Transverse colon (tissue), 4 donors: ENCODE measurements at places on chromosomes 16 and 17. TPM values are rescaled to one million over a fixed set of nuclear protein-coding genes. Genes with fewer than 3 reads are reported as not detected.

Gene HYDIN
- total RNA-seq: 2.0 TPM

Gene SOX8
- total RNA-seq: 0.37 TPM

Gene TRPV2
- 5.1 TPM for total RNA-seq

Gene TVP23A
- 0.14 TPM for total RNA-seq

Gene TOX3
- 10.9 TPM for total RNA-seq

Gene RHBDF2
- 11.3 TPM for total RNA-seq

Gene RRAD
- total RNA-seq: 4.2 TPM

Gene TMEM92
- not detected for total RNA-seq

Gene PAQR4
- 5.9 TPM for total RNA-seq

Gene JUP
- total RNA-seq: 595 TPM

Gene CASKIN1
- not detected for total RNA-seq

DNA sequence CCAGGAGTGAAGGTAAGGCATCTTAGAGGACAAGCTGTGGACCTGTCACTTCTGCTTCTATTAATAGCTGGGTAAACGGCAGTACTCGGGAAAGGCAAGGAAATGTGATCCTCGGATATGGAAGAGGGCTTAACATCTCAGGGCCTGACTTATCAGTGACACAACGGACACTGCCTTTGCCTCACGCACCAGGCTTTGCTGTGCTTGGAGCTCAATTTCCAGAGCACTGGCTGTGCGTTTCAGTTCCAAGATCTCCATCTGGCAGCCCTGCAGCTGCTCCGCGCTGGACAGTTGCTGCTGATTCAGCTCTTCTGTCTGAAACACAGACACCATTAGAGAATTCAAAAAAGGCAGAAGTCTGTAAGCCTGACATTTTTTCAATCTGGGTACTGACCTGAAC lies 3.5 kb downstream of the KRT40 start:
- no peak for DNase-seq

DNA sequence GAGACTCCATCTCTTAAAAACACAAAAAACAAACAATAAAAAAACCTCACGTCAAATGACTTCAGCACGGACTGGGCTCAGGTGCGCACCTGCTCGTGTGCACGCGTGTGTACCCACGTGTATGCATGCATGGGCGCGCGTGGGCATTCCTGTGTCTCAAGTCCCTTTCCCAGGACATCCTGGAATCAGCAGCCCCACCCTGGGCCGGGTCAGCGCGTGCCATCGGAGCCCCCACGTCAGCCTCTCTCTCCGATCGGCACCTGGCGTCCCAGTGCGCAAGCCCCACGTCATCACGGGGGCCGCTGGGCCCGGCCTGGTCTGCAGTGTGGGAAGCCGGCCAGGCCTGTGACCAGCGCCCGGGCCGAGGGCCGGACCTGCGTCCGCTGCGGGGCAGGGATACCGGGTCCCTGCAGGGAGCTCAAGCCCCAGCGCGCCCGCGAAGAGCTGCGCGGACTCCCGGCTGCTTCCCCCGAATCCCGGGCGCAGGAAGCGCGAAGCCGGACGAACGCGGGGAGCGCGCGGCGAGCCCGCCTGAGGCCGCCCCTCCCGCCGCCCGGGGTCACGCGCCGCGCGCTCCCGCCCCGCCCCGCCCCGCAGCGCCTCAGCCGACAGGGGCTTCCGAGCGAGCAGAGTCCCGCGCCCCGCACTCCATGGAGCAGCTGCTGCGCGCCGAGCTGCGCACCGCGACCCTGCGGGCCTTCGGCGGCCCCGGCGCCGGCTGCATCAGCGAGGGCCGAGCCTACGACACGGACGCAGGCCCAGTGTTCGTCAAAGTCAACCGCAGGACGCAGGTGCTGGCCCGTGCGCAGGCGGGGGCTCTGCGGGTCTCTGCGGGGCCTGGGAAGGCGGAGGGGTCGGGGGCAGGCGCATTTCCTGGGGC lies at the start of gene FN3K:
FN3K (plus strand) TSS at position 629 of the 880 bp plus-strand sequence; CDS start at position 651, 22 bp downstream.
- DNase-seq: peak; percentile 73

- no peak for DNase-seq
These were observed 1.4 kb downstream of the GOT2 start for GRCh38 chr16:58732545-58733247.

GRCh38 chr17:7261379-7262191 lies 693 bp downstream of the CLDN7 start:
- DNase-seq: no peak

DNA sequence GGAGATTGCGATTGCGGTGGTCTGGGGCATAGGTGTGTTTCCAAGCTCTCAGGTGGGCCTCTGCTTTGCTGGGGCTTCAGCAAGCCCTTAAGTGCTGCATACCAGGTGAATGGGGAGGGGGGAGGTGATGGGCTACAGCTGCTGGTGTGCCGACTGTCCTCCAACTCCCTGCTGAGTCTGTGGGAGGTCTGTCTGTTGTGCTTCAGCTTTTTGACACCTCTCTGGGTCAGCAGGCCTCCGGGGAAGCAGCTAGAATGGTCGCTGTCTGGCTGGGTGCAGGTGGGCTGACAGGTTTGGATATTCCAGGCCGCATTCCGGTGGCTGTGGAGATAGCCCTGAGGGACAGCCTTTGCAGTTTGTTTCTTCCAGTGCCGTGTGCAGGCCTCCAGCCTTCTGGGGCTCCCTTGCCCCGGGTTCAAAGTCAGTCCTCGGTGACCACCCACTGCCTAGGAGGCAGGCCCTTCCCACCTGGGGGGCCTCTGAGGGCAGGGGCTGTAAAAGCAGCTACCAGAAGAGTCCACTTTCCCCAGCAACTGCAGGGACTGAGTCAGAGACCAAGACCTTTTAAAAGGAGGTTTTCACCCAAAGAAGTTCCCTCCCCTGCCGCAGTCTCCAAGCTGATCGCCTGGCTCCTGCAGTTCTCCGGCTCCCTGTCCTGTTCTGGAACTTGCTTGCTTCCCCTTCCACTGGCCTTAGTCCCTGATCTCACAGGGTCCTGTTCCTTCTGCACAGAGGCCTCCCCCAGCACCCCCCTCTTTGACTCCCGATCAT lies 2.0 kb upstream of the TTYH2 start:
- DNase-seq: no peak

DNA sequence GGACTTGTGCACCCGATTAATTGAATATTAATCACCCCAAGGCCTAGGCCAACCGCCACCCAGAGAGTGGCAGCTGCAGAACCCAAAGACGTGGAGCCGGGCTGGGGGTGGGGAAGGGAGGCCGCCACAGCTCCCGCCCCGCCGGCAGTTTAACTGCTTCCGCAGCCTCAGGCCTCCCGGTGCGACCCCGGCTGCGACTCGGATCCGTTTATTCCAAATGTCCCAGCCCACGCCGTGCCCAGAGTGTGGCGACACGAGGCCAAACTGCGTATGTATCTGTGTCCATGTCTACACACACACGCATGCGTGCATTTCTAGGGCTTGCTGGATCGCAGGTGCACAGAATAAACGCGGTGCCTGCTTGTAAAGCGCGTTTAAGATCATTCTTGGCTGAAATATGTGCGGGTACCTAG lies 802 bp upstream of the TOB1 start:
- DNase-seq: peak; percentile 67

GRCh38 chr16:3698941-3699340 lies 18.4 kb downstream of the TRAP1 start:
- DNase-seq: no peak

DNA sequence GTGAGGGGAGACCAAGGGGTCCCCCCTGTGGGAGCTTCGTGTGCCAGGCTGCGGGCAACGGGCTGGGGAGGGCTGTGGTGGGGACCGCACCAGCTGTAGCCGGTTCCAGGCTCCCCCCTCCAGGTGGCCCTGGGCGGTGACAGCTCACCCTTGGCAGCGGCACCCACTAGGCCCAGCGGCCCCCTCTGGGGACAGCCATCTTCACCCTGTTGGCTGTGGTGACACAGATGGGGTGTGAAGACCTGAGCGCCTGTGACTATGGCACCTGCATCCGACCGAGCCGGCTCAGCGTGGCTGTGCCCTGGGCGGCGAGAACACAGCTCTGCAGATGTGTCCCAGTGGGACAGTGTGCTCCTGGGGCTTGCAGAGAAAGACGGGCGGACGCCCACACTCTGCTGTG lies 1.1 kb upstream of the C1QTNF8 start:
- DNase-seq: no peak

GRCh38 chr16:84088695-84089395 lies 27.9 kb downstream of the MBTPS1 start:
- DNase-seq: peak; percentile 73

DNA sequence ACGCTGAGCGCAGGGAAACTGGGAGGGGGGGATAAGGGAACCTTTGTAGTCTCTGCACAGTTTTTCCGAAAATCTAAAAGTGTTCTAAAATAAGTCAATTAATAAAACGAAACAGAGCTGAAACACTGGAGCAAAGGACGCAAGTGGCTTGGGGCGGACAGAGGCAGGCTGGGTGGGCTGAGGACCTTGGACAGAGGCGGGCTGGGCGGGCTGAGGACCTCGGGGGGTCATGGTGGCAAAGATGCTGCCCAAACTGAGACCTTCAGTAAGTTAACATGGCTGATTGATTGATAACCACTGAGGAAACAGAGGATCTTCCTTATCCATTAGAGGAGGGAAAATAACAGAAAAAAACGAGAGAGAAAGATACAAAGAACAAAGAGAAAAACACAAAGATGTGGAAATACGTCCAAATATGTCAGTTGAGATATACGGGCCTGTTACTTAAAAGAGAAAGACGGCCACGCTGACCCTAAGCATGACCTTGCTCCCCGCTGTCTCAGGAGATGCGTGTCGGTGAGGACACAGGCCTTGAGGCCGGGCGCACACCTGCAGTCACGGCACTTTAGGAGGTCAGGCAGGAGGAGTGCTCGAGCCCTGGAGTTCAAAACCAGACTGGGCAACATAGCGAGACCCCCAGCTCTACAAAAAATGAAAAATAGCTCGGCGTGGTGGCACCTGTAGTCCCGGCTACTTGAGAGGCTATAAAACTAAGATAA lies 76.1 kb upstream of the GNG13 start:
- DNase-seq: no peak

- peak; percentile 83 for DNase-seq
These were observed 19.1 kb upstream of the PHKG2 start for GRCh38 chr16:30728899-30729672.

- DNase-seq: no peak
These were observed 50.1 kb upstream of the SIAH1 start for GRCh38 chr16:48435318-48435680.

GRCh38 chr17:66966704-66967418 lies 2.4 kb downstream of the CACNG4 start:
- no peak for DNase-seq

DNA sequence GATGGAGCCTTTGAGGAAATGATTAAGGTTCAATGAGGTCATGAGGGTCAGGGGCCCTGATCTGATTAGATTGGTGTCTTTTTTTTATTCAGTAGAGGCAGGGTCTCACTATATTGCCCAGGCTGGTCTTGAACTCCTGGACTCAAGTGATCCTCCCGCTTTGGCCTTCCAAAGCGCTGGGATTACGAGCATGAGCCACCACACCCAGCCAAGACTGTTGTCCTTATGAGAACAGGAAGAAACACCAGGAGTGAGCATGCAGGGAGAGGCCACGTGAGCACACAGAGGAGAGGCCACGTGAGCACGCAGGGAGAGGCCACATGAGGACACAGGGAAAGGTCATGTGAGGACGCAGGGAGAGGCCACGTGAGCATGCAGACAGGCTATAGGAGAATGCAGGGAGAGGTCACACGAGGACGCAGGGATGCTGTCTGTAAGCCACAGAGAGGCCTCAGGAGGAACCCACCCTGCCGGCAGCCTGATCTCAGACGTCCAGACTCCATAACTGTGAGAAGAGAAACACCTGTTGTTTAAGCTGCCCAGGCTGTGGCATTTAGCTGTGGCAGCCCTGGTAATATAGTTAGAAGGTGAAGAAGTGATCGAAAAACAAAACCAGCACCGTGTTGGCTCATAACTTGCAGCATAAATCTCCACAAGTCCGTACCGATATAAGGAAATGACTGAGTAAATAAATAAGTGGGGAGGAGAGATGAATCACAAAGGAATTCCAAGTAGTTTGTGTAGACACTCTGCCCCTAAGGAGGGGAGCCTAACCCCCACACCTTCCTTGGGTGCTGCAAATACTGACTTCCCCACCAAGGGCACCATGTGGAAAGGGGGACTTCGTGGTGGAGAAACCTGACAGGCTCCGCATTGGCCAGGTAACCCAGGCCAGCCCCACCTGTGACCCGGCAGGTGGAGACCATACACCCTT lies 14.6 kb upstream of the CSNK1D start:
- peak; percentile 90 for DNase-seq

- no peak for DNase-seq
These were observed 85.9 kb downstream of the TMEM132E start for GRCh38 chr17:34665150-34665806.

GRCh38 chr17:28665994-28666393 lies 4.0 kb downstream of the SUPT6H start:
- no peak for DNase-seq

DNA sequence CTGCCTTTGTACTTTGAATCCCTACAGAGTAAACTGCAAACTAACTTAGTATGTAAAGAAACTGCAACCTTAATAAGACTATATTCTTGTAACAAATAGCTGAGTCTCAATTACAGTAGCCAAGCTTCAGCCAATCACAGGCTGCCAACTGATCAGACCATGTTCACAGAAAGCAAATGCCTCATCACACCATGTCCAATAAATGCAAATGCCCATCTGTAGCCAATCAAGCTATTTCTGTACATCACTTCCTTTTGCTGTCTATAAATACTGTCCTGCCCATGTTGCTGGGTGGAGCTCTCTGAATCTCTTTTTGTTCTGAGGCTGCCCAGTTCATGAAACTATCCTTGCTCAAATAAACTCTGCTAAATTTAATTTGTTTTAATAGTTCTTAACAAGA lies 531.7 kb upstream of the TOM1L1 start:
- no peak for DNase-seq

DNA sequence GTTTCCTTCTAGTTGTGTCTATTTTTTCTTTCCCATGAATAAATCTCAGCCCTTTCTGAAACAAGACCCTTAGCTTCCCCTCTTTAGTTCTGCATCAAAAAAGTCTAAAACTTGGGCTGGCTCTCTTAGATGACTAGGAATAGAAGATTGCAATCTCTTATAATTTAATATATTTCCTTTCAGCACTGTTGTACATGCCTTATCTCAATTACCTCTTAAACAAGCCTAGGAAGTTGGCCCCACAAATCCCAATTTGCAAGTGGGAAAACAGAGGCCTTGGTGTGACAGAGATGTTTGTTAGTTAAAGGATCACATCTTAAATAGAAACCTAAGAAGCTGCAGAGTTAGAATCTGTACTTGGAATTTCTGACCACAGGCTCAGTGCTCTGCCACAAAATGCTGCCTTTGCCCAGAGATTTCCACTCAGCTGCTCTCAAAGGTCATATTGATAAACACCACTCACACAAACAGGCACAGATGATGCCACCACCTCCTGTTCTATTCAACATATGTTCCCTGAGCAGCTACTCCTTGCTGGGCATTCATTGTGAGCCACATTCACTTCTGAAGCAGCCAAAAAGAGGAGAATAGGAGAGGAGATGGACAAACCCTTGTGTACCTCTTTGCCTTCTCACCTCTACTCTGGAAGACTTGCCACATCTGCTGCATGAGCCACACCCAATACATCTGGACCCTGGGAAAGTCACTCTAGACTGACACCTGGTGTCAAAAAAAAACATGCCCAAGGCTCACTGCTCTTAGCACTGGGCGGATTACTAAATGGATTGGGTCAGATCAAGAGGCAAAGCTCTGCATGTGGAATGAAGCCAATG lies 5.5 kb downstream of the CCDC182 start:
- DNase-seq: no peak
